ENCODE measurements at places on chromosomes 5 and 9.

- no peak overlapping the region for H3K4me3 ChIP-seq
- H3K27ac ChIP-seq: no peak overlapping the region
- peaks cover 4% of the 10 kb centered on the region for H3K4me1 ChIP-seq
- no peaks in the 10 kb centered on the region for H3K36me3 ChIP-seq
- no peaks in the 10 kb centered on the region for H3K27me3 ChIP-seq
- no peak for DNase-seq
These were observed 52.6 kb downstream of the ALDH7A1 start for GRCh38 chr5:126542441-126542840.

GRCh38 chr5:143600396-143601075, 197.1 kb upstream of the NR3C1 start:
- no peaks in the 10 kb centered on the region for H3K27me3 ChIP-seq
- H3K4me1 ChIP-seq: peaks cover 27% of the 10 kb centered on the region
- H3K4me3 ChIP-seq: no peak overlapping the region
- H3K27ac ChIP-seq: no peak overlapping the region
- no peak for DNase-seq

DNA sequence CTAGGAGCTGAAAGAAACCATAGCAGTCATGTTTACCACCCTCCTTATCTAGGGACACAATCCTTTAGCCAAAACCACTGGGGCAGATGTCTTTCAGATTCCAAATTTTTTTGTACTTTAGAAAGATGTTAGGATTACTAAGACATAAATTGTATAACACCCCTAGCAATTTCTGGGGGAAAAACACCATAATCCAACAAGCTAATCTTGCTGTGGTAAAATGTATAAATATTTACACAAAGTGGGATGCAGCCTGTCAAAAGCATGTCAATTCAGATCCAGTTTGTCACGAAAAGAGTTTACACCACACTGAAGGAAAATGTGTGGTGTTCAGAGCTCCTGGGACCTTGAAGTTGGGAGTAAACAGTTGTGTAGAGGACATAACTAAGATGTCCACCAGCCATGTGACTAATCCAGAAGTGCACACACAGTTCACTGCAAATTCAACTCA, 274.3 kb downstream of the ADAMTSL1 start:
- H3K27ac ChIP-seq: no peak overlapping the region
- no peaks in the 10 kb centered on the region for H3K27me3 ChIP-seq
- no peaks in the 10 kb centered on the region for H3K4me1 ChIP-seq
- H3K4me3 ChIP-seq: no peak overlapping the region
- no peak for DNase-seq

DNA sequence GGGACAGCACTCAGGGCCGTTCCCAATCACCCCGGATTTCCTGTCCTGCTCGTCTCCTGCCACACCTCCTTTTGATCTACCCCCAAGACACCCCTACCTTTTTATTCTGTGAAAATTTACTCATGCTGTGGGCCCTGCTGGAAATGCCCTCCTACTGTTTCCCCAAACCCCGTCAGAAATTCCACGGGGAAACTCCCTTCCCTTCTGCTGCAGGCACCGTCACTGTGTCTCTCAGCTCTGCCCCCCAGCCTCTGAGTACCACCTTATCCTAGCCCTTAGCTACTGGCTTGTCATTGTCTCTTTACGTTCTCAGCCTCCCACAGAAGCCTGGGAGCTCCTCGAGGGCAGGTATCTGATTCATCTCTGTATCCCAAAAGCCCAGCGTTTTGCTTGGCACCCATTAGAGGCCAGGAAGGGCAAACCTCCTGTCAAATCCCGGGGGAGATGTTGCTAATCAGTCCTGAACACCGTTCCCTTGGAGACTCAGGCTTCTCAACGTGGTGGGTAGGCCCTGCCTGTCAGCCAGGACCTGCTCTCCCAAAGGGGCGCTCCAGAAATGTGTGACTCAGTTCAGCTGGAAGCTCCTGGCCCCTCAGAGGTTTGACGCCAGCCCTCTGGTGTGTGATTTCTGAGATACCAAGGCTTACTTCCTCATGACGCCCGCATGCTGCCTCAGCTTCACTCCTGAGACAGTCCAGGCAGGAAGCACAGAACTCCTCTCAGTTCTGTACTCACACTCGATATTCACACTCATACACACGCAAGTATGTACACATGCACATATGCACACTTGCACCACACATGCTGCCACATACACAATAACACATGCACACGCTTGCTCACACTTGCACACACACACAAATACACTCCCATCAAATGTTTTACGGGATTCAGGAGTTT, 50.7 kb upstream of the GRHPR start:
- H3K36me3 ChIP-seq: no peaks in the 10 kb centered on the region
- H3K27ac ChIP-seq: no peak overlapping the region
- no peak for DNase-seq
- no peak overlapping the region for H3K4me3 ChIP-seq
- H3K4me1 ChIP-seq: peaks cover 2% of the 10 kb centered on the region

DNA sequence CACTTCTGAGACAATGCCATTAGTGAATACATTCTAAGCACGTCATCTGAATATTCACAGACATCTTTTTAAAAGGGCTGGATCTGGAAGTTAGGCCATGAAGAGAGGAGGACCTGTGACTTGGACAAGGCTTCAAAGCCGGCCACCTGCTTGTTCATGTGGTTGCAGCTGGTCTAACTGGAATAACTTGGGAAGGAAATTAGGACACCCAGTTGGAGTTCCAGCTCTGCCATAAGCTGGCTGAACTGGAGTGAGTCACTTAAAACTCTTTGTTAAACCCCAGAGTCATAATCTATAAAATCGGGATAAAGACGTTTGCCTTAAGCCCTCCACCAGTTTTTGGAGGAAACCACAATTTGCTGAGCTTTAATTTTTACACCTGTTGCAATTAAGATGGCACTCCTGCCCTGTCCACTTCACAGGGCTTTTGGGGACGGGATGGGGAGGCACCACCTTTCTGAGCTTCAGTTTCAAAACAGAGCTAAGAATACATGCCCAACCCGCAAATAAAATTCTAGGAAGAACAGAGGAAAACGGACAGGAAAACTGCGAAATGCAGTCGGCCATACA, 536 bp upstream of the STX17 start:
- H3K36me3 ChIP-seq: peaks cover 3% of the 10 kb centered on the region
- peak overlapping the region; percentile 99 for H3K4me3 ChIP-seq
- peaks cover 31% of the 10 kb centered on the region for H3K4me1 ChIP-seq

GRCh38 chr5:66239034-66239433, 94.9 kb downstream of the SREK1 start:
- no peaks in the 10 kb centered on the region for H3K36me3 ChIP-seq
- H3K4me1 ChIP-seq: no peaks in the 10 kb centered on the region
- DNase-seq: no peak

- no peak for DNase-seq
- H3K4me3 ChIP-seq: peak overlapping the region; percentile 86
- H3K4me1 ChIP-seq: peaks cover 20% of the 10 kb centered on the region
- no peak overlapping the region for H3K27ac ChIP-seq
- H3K27me3 ChIP-seq: peaks cover 95% of the 10 kb centered on the region
These were observed 215.3 kb downstream of the MEF2C start for GRCh38 chr5:88667496-88668201.

- H3K27me3 ChIP-seq: no peaks in the 10 kb centered on the region
- no peak for DNase-seq
- H3K36me3 ChIP-seq: peaks cover 8% of the 10 kb centered on the region
- H3K27ac ChIP-seq: no peak overlapping the region
These were observed 213.2 kb upstream of the SLC24A2 start for GRCh38 chr9:20002011-20002410.

GRCh38 chr5:132663771-132664695, 6.1 kb downstream of the IL13 start:
- no peaks in the 10 kb centered on the region for H3K36me3 ChIP-seq
- H3K4me3 ChIP-seq: peak overlapping the region; percentile 40
- H3K27me3 ChIP-seq: no peaks in the 10 kb centered on the region

DNA sequence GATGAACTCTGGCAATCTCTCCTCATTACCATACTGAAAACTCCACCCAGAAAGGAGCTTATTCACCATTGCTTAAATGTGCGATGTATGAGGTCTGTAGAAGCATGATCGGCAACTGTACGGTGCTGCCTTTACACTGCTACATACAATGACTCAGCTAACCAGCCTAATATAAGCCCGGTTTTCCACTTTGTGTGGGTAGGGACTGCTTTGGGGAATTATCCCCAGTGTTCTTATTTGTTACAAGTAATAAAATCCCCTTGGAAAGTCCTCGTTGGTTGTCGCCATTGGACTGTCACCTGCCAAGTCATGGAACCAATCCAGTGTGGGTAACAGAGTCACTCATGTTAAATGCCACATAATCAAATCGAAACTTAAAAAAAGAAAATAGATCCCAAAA, 23.5 kb upstream of the TENT2 start:
- no peak overlapping the region for H3K4me3 ChIP-seq
- no peaks in the 10 kb centered on the region for H3K36me3 ChIP-seq
- no peak for DNase-seq
- H3K27me3 ChIP-seq: no peaks in the 10 kb centered on the region
- no peaks in the 10 kb centered on the region for H3K4me1 ChIP-seq
- no peak overlapping the region for H3K27ac ChIP-seq

DNA sequence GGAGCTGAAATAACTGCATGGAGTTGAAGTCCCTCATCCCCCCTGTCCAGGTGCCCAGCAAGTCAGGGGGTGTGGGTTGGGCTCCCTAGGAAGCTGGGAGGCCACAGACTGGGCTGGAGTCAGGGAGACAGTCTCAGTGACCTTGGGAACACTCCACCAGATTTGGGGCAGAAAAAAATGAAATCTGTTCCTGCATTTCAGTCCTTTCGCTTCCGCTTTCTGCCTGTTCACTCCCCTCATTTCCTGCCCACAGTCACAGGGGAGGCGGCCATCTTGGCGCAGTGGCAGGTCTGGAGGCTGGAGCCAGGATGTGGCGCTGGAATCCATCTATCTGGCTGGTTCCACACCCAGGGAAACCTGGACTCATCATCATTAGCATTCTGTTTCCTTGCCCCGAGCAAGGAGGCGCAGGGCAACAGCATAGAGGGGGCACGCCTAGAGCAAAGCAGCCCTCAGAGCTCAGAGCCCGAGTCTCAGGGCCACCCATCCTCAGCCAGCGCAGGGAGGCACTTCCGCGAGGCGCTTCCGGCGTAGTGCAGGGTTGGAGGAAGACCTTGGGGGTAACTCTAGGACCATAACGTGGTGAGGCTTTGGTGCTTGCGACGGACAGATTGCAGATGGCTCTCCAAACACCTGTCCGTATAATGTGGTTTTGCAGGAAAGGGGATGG, 86.2 kb upstream of the HSPA9 start:
- H3K27ac ChIP-seq: no peak overlapping the region
- H3K27me3 ChIP-seq: peaks cover 94% of the 10 kb centered on the region
- DNase-seq: no peak
- no peak overlapping the region for H3K4me3 ChIP-seq
- peaks cover 13% of the 10 kb centered on the region for H3K4me1 ChIP-seq

DNA sequence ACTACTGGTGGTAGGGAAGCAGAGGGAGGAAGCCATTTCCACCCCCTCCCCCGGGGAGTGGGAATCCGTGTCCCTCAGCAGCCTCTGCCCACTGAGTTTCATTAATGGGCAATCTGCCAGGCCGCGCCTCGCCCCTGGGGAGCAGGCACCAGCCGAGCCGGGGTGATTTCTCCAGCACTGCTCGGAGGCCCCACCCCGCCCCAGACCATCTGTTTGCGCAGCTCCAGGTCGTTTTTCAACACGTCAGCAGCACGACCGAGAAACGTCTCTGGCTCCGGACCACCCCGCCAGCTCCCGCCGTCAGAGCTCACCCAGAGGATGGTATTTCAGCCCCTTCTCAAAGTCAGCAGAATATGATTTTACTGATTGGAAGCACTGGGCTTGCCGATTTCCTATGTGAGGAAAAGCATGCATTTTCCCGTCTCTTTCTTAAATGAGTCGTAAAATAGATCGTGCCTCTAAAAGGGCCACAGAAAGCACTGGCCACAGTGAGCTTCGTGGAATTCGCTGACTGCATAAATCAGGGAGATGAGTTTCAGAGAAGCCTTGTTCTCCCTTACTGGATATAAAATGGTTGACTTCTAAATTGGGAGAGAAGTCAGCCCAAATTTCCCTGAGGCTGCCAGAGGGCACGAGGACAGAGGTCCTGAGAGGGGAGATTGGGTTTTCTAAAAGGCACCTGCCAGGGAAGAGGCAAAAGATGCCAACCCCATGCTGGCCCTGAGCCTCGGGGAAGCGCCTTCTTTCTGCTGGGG, 47.0 kb downstream of the OLFM1 start:
- H3K4me1 ChIP-seq: no peaks in the 10 kb centered on the region
- no peak for DNase-seq
- no peaks in the 10 kb centered on the region for H3K36me3 ChIP-seq
- H3K27me3 ChIP-seq: no peaks in the 10 kb centered on the region
- no peak overlapping the region for H3K4me3 ChIP-seq
- no peak overlapping the region for H3K27ac ChIP-seq

- no peak overlapping the region for H3K27ac ChIP-seq
- H3K36me3 ChIP-seq: no peaks in the 10 kb centered on the region
- peaks cover 16% of the 10 kb centered on the region for H3K4me1 ChIP-seq
- no peak for DNase-seq
- no peak overlapping the region for H3K4me3 ChIP-seq
These were observed 3.8 kb downstream of the RGMB start for GRCh38 chr5:98777295-98777694.

DNA sequence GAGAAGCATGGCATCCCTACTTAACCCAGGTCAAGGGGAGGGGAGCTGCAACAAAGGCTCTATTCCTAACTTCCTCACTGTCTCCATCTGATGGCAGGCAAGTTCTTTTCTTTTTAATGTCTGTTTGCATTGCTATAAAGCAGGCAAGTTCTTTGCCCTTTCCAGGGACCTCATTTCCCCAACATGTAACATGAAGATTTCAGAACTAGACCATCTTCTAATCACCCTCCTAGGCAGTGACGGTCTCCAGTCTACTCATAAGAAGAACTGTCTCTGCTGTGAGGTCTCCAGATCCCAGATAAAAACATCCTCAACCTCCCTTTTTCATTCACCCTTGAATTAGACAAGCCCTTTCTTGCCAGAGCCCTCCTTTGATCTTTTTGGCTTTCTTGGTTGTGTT, 42.1 kb downstream of the PPP1R2B start:
- peaks cover 37% of the 10 kb centered on the region for H3K4me1 ChIP-seq
- H3K27ac ChIP-seq: peak overlapping the region; percentile 56
- peak overlapping the region; percentile 4 for H3K4me3 ChIP-seq
- no peak for DNase-seq
- H3K27me3 ChIP-seq: no peaks in the 10 kb centered on the region
- H3K36me3 ChIP-seq: peaks cover 9% of the 10 kb centered on the region

DNA sequence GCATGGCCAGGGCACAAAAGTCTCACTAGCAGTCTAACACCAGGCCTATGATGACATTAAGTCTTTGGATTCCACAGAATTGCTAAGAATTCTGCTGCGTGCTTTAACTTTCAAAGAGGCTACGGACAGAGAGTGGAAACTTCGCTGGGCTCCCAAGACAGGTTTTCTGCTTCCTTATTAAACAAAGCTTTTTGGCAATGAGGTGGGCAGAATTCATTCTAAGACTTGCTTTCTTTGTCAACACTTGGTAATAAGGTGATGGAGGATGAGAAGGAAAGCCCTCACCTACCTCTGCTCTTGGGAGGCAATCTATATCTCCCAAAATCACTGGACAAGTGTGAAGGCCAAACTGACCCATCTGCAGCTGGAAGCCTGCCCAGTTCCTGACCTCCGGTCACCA, 231.9 kb downstream of the ATPSCKMT start:
- H3K4me1 ChIP-seq: no peaks in the 10 kb centered on the region
- H3K27ac ChIP-seq: no peak overlapping the region
- no peaks in the 10 kb centered on the region for H3K27me3 ChIP-seq
- no peak for DNase-seq

Measured in T-helper 2 cell treated with Interferon-gamma antibody and Interleukin-4, amounts not matched to agents 5 μg/mL and 100 μg/mL, for 36 hours (primary cell).